ENCODE measurements at places on chromosomes 4 and X.
A peak's percentile ranks its signal among the peaks of the same experiment; 100 is the strongest.

GRCh38 chrX:10509397-10509796 lies 111.0 kb downstream of the MID1 start:
- no peak for DNase-seq

- DNase-seq: no peak
Measured at GRCh38 chr4:104881136-104881886, 265.4 kb upstream of the TET2 start.

DNA sequence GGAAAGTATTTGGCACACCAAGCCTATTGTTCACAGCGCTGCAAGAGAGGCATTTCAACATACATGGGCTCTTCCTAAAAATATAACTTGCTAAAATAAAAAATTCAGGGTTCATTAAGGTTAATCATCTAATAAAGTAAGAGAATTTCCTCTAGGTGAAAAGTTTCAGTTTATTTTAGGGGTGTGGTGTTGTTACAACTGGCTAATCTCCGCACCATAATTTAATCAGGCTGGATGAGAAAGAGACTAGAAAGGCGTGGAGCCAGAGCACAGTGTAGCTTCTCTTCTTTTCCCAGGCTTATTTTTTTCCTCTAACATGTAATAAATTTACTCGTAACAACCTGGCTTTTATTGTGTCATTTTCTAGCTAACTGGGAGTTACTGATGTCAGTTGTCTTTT lies 47.9 kb downstream of the FHL1 start:
- DNase-seq: no peak

DNA sequence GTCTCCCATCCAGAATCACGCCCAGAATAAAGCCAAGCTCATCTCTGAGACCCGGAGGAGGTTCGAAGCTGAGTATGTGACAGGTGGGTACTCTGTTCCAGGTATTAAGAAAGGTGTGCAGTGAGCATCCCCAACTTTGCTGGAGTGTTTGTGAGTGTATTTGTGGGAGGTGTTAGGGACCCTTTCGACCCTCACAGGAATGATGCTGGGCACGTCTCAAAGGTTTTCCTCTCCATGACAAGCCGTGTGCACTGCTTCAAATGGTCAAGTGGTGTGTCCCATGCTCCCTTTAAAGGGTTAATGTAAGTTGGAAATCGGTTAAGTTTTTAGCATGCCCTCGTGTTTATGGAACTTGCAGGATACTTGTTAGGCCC lies 442 bp downstream of the MOSPD2 start:
- DNase-seq: no peak

- DNase-seq: no peak
Measured at GRCh38 chrX:152926279-152926678, 28.4 kb downstream of the ZNF185 start.

GRCh38 chr4:163415668-163416067 lies 57.9 kb downstream of the TKTL2 start:
- no peak for DNase-seq

- DNase-seq: no peak
Measured at GRCh38 chr4:22962295-22962694, 269.6 kb downstream of the GBA3 start.

DNA sequence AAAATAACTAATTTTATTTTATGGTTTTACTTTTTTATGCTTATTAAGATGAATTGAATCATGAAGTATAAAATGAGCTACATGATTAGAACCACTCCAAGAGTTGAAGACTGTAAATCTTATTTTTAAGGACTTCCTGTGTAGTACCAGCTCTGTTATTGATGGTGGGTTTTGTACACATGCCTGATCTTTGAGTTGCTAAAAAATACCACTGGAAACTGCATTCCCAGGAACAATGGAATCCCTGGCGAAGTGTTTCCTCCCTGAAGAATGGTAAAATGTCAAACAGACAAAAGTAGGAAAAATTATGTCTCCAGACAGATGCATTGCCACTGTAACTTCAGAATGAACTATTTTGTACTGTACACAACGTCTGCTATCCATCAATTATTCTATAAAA lies 935.4 kb upstream of the TENM3 start:
- DNase-seq: no peak

DNA sequence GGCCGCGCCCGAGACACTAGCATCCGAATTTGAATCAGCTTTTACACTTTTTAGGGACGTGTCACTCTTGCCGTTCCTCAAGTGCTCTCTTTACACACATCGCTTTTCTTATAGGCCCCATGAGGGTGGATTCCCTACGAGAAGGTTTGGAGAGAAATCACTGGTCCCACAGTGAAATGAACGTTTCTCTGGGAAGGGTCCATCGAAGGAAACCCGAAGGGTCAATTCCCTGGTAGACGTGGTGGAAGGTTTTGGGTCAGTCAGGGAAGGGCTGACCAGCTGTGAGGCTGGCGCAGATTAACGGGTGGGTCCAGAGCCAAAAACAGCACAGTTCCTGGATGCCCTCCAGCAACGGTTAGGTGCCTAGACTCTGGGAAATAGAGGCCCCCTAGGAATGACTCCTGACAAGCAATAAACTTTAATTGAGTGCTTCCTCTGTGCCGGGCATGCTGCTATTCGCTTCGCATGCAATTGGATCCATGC lies 35.9 kb downstream of the ETDC start:
- no peak for DNase-seq

DNA sequence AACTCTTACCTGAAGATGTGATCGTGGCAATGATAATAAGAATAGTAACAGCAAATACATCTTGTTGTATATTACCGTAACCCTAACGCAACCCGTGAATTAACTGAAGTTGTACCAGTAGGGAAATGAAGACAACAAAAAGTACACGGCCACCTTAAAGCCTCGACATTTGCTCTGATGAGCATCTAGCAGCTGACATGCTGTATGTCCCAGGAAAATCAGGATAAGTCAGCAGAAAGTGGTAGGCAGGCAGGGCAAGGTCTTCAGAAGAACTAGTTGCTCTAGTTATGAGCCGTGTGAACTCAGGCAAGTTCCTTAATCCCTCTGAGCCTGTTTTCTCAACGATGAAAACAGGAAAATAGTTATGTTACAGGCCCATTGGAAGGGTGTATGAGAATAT lies 7.7 kb upstream of the ASB5 start:
- no peak for DNase-seq

DNA sequence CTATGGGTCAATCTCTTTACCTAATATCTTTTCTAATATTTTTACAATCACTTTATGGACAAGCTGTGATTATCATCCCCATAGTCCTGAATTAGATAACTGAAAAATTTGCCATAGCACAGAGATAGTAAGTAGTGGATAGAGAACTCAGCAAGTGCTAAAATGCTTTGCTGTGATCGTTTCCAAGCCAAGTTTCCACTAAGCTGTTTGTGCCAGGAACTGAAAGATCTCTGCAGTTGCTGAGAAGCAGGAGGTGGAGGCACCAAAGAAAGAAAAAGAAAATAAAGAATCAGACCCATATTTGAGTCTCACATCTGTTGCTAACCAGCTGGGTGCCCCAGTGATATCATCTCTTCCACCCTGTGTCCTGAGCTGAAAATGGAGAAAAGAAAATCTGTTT lies 605.6 kb upstream of the BOD1L1 start:
- DNase-seq: no peak

DNA sequence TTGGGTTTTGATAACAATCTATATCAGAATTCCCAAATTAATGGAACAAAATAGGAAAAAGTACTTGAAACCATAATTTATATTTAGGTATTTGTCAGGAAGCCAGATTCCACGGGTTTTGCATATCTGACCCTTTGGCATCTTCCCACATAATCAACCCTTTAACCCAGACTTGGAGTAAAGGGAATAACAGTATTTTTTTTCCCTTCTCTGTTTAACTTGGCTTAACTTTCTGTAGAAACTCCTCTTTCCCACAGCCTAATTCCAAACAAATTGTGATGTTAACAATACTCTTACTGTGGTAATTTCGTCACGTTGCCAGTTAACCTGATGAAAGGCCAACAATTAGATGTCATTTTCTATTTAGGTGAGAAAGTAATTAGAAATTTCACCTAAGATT lies 49.4 kb upstream of the GUCY1A1 start:
- no peak for DNase-seq

GRCh38 chr4:48906206-48907173 lies at the start of gene OCIAD2:
Gene OCIAD2, minus strand, starts transcription at chr4:48906774. Its CDS starts 2,225 bp downstream, at chr4:48904549.
- no peak for DNase-seq

DNA sequence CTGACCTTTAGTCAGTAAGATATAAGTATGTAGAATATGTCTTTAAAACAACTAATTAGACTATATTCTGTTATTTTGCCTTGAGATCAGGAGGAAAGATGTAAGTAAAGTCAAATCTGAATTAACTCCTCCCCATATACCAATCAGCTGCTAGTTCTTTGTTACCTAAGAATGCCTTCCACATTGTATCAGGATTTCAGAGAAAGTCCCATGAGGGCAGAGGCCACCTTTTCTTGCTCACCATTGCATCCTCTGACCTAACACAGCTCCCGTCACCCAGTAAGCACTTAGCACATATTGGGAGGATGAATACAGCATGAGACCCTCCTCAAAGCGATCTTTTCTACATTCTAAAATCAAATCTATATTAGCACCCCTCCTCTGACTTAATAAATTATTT lies 87.0 kb downstream of the COL25A1 start:
- DNase-seq: no peak

GRCh38 chr4:73341454-73341853 lies 62.6 kb upstream of the ALB start:
- peak; percentile 43 for DNase-seq

DNA sequence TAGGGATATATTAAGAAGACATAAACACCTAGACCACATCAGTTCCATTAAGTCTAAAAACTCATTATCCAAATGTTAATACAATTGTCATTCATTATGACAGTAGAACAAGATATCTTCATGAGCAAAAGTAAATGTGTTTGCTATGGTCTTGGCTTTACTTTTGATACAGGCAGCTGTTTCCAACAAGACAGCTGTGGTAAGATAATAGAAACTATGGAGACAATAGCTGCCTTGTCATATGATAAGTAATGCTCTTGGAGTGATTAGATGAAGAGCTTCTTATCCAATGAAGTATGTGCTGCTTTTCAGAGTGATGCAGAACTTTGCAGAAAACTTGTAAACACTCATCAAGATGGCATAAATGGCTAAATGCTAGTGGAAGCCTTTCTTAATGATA lies 1066.0 kb downstream of the FSTL5 start:
- no peak for DNase-seq

- DNase-seq: no peak
Measured at GRCh38 chr4:2368746-2369437, 49.6 kb downstream of the ZFYVE28 start.

GRCh38 chrX:151825925-151826485 lies 86.7 kb upstream of the MAGEA4 start:
- no peak for DNase-seq

GRCh38 chr4:40800064-40800463 lies 50.3 kb downstream of the NSUN7 start:
- no peak for DNase-seq

- no peak for DNase-seq
Measured at GRCh38 chrX:150450519-150451177, 87.5 kb downstream of the MAMLD1 start.

DNA sequence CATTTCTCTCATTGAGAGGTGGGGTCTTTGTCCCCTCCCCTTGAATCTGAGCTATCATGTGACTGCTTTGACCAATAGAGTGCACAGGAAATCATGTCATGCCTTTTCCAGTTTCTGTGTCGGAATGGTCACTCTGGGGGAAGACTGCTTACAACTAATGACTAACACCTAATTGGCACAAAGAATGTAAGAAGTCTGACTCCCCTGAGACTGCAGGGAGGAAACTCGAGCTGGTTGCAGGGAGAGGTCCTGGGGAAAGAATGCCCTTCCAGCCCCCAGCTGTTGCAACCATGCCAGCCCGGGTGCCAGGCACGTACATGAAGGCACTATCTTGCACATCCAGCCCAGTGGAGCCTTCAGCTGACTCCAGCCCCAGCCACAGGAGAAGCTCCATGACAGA lies 254.2 kb downstream of the DHX15 start:
- DNase-seq: peak; percentile 10

- DNase-seq: no peak
Measured at GRCh38 chr4:33494150-33494549, 2750.2 kb downstream of the ARAP2 start.

- DNase-seq: no peak
Measured at GRCh38 chr4:176656108-176656507, 136.6 kb downstream of the VEGFC start.

GRCh38 chrX:151552743-151553142 lies 10.7 kb upstream of the PASD1 start:
- no peak for DNase-seq

DNA sequence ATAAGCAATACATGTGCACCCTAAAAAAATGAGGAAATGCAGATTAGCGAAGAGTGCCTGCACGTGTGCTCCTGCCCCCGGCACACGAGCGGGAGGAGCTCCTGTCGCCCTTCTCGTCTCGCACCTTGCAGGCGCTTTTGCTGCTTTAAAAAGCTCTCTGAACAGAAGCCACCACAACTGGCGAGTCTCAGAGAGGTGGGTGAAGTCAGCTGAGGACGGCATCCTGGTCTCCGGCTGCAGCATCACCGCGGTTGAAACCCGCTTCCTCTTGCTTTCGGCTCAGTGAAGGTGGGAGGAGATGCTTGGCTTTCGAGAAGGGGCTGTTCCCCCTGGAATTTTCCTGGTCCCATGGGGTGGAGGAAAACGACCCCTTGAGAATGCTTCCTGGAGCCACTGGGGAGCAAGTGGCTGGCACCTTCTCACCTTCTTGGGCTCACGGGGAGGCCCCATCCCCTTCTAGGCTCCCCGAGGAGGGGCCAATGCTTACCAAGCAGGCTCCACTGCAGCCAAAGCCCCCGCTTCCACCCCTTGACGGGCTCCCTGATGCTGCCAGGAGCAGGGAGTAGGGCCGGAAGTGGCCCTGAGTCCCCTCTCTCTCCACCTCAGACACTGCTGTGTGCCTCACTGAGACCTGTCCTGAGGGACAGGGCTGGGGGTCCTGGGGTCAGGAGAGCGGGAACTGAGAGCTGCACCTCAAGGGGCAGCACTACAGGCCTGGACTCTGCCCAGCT lies 29.2 kb upstream of the MXD4 start:
- DNase-seq: no peak

- no peak for DNase-seq
Measured at GRCh38 chr4:78667764-78668163, 108.4 kb upstream of the BMP2K start.

DNA sequence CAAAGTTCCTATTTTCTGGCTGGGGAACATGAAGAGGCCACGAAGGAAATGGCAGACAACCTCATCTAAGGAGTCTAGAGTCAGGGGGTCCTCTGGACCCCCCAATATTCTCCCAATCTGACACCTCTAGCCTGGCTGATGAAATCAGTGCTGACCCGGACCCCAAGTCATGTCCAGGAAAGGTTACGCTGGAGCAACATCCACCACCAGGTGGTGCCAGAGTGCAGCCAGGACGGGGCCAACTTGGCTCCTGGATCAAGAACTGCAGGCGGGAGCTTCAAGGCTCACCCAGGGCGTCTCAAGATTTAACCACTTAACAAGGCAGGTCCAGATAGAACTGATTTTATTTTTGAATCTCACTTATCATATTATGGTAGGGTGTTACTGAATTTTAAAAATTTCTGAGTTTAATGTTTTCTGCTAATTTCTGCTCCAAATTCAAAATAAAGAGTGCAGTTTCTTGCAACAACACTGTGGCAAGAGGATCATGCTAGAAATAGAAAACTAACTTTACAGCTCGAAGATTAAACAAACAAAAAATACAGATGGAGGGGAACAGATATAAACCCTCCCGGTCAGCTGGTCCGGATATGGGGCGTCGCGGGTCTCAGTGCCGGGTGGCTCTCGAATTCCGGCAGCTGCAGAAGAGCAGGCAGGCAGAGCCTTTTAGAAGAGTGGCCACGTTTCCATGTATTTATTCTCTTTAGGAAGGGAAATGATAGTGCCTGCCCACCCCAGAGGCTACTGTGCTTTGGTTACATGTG lies 135.5 kb downstream of the AFAP1 start:
- DNase-seq: no peak

All from epithelial cell of proximal tubule (primary cell).